ENCODE measurements at places on chromosomes 11 and 22.

DNA sequence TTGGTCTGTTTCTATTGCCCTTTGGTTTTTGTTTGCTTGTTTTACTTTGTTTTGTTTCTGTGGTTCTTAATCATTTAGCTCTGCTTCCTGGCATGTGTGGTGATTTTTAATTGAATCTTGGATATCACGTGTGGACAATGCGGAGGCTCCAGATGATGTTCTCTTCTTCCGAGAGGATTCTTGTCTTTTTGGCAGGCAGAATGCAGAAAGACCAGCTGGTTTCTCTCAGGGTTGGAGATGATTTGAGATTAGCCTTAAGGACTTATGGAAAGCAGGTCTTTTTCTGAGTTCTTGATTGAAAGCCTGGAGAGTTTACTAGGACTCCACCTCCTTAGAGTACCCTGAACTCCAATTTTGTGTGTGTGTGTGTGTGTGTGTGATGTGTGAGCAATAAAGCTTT is 21.0 kb upstream of the ANO1 start:
- DNase-seq = no peak

- no peak for DNase-seq
These were observed 25.6 kb downstream of the OR2AG2 start for GRCh38 chr11:6746086-6746618.

- peak; percentile 86 for DNase-seq
These were observed 19.2 kb upstream of the TALDO1 start for GRCh38 chr11:727859-728748.

- no peak for DNase-seq
These were observed 59.7 kb upstream of the BARX2 start for GRCh38 chr11:129315781-129316579.

DNA sequence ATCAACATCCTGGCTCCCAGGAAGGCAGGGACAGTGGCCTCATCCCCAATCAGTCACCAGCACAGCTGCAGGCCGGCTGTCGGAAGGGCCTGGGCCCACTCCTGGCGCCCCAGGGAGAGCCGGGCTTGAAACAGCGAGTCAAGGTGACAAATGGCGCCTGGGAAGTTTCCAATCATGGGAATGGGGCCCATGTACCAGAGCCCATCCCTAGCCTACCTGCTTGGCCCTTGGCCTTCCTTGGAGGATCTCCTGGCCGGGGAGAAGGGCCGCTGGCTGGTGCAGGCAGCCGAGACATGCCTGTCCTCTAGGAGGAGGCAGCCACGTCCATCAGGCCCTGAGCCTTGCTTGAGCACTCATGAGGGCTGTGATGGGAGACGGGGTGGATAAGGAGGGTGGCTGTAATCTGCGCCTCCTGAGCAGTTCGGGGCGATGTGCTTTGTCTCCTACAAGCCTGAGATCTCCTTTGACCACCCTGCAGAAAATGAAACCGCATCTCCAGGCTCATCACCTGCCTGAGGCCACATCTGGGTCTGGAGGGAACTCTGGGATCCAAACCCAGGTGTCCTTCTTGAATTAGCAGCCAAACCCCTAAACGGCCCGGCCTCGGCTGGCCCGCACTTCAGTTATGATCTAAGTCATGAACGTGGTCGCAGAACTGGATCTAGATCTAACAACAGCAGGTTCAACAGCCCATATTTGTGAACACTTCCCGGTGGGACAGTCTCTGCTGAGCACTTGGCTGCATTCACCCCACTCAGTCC is 862.0 kb downstream of the TBC1D22A start:
- DNase-seq = no peak

- no peak for DNase-seq
These were observed 5.2 kb downstream of the PPFIBP2 start for GRCh38 chr11:7518811-7519562.

GRCh38 chr11:73833067-73833466 is 43.6 kb downstream of the COA4 start:
- no peak for DNase-seq

- DNase-seq = no peak
These were observed 9.9 kb upstream of the SEC14L3 start for GRCh38 chr22:30481711-30482110.

DNA sequence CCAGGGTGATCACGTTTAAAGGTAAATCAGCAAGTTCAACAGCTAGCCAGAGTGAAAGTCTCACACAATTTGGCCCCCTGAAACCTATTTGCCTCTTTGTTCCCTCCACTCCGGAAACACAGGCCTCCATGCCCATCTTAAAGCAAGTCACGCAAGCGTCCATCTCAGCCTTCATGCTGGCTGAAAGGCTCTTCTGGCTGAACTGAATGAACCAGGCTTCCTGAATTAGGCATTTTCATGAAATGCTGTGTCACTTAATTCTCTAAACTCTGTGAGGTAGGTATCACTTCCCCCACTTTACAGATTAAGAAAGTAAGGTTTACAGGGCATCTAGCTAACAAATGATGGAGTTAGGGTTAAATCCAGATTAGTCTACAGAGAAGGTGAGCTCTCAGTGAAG is 1.4 kb downstream of the SLC25A17 start:
- no peak for DNase-seq

DNA sequence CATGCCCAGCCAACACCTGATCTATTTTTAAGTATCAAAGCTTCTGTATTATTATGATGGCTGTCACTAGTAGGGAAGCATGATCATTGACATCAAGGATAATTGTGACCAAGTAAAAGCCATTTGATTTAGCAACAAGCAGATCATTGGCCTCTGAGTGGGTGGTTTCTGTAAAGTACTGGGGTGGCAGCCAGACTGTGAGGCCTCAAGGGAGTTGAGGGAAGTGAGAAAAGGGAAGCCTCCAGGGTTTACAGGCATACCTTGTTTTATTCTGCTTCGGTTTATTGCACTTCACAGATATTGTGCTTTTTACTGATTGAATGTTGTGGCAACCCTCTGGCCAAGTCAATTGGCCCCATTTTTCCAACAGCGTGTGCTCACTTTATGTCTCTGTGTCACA is 60.1 kb downstream of the PRR5L start:
- DNase-seq = no peak

DNA sequence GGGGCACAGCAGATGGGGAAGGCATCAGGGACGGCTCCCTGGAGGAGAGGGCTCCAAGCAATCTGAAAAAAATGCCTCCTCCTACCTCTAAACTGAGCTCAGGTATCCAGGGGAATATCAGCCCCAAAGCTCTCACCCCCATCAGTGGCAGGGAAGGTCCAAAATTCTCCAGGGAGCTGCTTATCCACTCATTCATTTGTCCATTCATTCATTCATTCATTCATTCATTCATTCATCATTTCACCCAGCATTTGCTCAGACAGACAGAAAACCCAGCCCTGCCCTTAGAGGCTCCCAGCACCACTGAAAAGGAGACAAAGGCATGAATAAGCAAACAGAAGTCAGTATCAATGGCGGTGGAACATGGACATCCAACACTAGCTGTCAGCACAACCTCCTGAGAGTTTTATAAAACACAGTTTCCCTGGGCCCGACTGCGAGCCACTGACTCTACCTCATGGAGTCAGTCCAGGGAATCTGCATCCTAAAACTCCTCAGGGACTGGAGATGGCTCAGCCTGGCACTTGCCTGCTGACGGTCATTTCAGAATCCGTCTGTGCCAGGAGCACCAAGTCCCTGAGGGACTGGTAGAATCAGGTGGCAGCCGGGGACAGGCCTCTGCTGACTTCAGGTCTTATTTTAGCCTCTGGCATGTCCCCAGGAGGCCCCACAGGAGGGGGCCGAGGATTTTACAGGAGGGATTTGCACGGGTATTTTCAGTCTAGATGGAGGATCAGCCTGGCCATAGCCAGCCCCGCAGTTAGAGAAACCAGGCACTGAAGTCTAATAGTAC is 164.6 kb downstream of the MN1 start:
- DNase-seq = no peak

GRCh38 chr22:22099833-22100812 is 117.5 kb upstream of the TOP3B start:
- no peak for DNase-seq

DNA sequence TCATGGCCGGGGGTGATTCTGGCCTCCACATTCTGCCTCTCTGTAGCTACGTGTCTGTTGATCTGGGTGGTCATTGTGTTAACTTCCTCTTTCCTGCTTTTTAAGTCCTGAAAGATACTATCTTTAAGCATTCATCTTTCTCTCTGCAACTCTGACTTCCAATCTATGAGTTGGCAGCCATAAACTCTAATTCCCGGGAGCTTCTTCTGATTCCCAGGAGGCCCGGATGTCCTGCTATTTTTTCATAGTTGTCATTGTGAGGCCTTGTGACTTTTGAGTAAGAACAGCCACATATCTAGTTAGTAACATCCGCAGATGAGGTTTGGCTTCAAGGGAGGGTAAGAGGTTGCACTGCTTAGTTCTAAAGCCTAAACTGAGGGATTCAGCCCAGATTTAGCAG is 107.8 kb downstream of the SYN3 start:
- no peak for DNase-seq

DNA sequence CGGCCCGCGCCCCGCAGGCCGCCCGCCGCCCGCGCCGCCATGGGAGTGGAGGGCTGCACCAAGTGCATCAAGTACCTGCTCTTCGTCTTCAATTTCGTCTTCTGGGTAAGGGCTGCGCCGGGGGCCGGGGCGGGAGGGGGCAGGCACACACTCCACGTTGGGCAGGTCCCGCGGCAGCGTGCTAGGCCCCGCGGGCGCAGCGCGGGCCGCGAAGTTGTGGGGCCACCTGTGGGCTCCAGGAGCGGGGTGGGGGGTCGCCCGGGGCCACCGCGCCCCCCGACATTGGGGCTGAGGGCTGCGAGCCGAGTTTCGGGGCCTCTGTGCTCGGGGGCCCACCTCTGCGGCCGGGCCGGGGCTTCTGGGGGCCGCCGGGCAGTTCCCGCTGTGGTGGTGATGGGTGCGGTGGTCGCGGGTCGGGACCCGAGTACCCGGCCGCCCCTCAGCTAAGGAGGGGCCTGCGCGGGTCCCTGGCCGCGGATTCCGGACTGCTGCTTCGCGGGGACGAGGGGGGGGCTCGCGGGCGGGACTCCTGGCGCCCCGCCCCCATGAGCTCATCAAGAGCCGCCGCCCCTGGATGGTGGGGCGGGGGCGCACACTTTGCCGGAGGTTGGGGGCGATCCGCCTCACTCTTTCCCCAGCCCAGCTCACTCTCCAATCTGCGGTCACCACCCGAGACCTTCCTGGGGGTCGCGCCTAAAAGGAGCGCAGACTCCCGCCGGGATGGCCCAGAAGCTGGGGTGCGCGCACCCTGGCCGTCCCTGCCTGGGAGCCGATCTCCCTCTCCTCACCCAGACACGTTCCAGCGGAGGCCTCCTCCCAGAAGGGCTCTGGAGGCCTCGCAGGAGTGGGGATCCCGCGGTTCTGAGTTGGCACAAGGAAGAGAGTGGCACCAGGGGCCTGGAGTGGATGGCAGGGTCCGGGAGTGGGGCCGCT is 667 bp downstream of the CD81 start:
- peak; percentile 37 for DNase-seq

- DNase-seq = no peak
These were observed 8.1 kb downstream of the CCDC15 start for GRCh38 chr11:124961972-124962609.
